Activated T-cell treated with anti-CD3 and anti-CD28 coated beads for 24 hours (primary cell): ENCODE measurements at places on chromosomes 2 and 18.

DNA sequence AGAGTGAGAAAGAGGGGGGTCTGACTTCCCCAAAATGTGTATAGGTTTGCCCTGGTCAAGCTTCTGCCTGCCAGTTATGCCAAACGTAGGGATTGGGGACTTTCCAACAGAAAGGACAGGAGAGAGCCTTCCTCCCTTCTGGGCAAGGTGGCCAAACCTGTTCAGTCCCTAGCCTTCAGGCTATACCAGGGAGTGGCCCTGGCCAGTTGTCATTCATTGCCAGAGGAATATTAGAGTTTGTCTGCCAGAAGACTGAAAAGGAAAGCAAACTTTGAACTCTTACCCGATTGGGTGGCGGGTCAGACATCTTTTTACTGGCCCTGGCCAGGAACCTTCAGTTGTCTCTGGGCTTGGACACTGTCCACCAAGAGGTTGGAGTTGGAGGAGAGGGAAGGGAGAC, 22.1 kb downstream of the RAB3GAP1 start:
- DNase-seq, result no peak

GRCh38 chr2:9704600-9704999, 73.8 kb upstream of the YWHAQ start:
- DNase-seq, result no peak

DNA sequence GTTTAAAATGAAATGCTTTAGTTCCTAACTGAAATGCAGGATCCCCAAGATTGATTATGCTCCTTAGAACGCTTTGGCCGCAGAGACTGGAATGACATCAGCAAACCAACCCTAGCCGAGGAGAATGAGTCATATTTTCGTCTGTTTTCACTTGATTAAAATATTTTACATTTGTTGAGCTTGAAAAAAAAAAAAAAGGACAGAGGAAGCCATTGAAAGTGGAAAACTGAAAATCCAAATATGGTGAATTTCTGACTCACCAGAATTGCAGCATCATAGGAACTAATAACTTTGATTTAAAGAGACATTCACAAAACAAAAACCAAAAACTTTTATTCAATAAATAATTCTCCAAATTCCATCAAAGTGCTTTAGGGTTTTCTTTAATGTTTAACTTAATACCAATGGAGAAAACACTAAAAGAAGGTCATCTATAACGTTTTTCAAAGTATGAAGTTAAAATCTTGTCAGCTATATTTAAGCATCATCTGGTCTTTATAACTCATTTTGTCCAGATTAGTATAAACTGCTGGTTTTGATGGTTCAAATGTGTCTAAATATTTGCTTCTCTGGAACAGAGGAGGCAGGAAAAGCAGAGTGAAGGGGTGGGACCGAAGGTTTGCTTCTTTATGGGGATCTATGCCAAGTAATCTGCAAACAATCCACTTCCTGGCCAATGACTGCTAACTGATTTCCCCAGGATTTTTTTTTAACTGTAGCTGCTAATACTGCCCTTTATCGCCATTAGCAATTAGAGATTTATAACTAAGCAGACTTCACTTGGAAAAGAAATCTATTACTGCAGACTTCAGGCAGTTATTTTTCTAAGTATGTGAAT, 30.9 kb upstream of the COL5A2 start:
- no peak for DNase-seq

DNA sequence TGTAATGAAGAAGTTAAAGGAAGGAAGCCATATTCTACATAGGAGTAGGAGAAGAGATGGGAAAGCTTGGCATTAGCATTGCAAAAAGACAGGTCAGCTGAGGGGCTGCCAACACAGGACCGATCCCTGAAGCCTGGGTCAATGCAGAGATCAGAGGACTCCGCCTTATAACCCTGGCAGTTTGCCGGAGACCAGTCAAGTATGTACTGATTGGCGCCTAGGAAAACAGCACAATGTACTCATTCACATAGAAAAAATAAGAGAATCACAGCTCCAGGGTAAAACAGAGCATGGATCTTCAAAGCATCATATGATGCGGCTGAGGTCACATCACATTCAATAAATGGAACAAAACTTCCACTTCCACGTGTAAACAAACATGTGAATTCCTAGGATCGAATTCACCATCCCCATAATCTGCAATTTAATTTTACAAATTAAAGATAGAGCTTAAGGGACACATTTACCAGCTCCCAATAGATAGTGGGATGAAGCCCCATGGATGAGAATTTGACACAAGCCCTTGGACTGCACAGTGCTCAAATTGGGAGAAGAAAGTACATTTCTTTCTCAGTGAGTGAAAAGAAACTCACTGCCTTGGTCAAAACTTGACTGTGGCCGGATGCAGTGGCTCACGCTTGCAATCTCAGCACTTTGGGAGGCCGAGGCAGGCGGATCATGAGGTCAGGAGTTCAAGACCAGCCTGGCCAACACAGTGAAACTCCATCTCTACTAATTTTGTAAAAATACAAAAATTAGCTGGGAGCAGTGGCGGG, 135.0 kb upstream of the KLHL14 start:
- no peak for DNase-seq

DNA sequence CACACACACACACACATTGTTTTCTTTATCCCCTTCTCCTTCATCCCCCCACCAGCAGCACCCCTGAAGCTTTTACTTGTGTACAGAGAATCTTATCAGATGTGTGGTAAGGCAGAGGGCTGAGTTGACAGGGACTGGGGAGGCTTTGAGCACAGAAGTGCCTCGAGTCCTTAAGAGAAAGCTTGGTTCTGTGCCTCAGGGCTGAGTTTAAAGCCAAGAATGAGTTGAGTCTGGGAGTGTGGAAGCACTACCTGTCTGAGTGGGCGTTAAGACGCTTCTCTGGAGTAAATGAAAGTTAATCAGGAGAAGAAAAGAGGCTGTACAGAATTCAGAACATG, 2.7 kb downstream of the ID2 start:
- DNase-seq, result peak; percentile 36

GRCh38 chr2:151033271-151034248, 228.1 kb downstream of the RBM43 start:
- DNase-seq, result no peak

- no peak for DNase-seq
Measured at GRCh38 chr2:160482673-160483072, 10.9 kb downstream of the RBMS1 start.

DNA sequence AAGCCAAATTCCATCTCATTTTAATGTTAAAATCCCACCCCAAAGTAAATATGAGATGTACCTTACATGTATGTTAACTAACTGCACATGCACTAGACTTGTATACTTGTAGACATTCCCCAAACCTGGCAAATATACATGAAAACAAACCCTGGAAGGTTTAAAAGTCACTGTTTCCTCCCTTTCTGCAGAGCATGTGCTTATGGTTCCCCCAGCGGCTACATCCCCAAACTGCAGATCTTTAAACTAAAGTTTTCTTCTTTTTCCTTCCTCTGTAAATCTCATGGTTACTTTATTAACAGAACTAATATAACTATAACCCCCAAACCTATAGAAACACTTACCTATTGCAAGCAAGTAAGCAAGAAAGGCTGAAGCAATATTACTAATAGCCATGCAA, 731.5 kb downstream of the LRP1B start:
- no peak for DNase-seq

DNA sequence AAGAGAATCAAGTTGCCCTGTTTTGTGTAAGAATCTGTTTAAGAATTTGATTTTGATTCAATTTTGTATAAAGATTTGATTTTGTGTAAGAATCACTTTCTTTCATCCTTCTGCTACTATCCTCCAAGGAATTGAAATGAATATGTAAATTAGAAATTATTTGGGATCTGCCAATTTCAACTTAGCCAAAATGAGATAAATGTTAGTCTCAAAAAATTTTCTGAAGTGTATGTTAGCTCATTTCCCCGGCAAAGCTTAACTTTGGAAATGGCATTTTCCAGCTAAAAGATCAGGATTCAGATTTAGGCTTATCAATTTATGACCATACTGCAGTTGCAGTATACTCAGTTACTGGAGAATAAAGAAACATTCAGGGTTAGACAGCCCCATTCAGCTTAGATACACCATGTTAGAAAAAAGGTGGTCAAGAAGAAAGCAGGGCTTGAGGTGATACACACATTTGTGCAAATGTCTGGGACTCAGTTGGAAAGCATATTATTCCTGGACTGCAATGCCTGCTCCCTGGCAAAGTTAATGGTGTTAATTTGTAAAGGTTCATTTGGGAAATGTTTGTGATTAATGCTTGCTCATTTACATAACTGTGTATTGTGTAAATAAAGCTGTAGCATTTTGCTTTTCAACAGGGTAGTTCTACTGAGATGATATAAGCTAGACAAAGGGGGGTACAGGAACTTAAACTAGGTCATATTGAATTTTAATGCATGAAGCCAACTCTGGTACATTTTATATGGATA, 247.8 kb upstream of the SESTD1 start:
- no peak for DNase-seq

DNA sequence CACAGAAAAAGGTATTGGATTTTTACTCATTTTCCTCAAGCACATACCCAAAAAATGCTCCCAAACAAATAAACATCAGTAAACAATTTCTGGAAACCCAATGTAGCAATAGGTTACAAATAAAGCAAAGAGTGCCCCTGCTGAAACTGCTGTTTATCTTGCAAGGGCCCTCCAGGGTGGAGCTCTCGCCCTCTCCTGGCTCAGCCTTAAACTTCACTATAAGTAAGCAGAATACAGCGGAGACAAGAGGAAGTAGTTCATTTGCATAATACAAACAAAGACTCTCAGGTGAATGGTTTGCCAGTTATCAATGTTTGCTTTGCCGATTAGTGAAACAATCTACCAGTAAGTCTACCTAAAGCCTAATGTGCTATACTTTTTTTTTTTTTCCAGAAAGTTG, 437.6 kb downstream of the DLGAP1 start:
- DNase-seq, result no peak

DNA sequence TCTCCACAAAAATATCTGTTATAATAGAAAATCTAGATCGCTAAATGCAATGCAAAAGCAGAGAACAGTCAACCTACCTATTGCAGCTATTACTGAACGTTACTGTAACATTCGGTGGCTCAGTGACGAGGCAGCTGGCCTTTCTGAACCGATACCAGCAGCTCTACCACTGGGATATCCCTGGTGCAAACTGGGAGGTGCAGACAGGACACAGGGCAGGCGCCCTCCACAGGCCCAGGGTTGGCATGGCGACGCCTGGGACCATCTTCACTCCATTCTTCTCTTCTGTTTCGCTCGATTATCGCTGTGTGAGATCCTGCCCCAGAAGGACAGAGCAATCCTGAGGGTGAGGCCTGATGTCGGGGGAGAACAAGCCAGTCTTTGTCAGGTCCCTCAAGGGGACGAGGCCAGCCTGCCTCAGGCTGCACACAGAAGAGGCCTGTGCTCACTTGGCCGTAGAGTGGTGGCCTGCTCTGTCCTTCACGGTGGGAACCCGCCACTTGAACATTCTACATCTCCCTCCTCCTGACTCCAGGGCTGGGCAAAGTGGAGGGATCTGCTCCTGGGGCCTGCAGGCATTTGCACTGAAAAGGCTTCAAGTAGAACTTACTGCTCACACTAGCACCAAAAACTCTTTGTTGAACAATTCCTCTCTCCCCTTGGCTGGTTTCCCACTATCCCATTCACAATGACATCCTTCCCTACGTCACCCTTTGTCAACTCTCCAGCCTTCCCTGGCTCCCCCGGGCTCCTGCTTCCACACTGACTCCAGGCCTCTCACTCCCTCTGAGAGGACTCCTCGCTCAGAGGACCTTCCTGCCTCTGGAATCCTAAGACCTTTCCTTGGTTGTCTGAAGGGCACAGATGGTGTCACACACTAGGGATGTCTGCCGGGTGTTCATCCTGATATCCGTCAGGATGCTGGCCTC, 49.7 kb downstream of the CYRIA start:
- DNase-seq, result no peak

DNA sequence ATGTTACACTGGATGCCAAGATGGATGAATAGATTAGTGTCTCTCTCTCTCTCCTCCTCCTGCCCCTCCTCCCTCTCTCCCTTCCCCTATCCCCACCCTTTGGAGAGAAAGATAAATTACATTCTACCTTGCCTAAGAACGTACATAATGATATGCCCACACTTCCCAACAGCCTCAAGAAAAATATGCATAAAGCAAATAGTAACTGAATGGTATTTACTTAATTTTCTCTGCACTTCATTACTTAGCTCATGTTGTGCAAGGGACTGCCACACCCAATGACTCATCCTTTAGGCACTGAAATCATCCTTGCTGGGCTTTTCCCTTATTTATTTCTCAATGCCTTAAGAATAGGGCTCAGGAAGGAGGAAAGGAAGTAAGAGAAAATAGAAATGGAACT, 137.3 kb upstream of the PID1 start:
- DNase-seq, result no peak

- no peak for DNase-seq
Measured at GRCh38 chr18:55841314-55841713, 253.3 kb upstream of the TCF4 start.

GRCh38 chr2:143157418-143157817, 28.2 kb downstream of the ARHGAP15 start:
- DNase-seq, result no peak

GRCh38 chr2:142306131-142306530, 175.3 kb upstream of the LRP1B start:
- DNase-seq, result no peak

- no peak for DNase-seq
Measured at GRCh38 chr18:70405052-70405451, 116.2 kb downstream of the SOCS6 start.

- DNase-seq, result no peak
Measured at GRCh38 chr18:8424917-8425725, 184.1 kb upstream of the RAB12 start.

DNA sequence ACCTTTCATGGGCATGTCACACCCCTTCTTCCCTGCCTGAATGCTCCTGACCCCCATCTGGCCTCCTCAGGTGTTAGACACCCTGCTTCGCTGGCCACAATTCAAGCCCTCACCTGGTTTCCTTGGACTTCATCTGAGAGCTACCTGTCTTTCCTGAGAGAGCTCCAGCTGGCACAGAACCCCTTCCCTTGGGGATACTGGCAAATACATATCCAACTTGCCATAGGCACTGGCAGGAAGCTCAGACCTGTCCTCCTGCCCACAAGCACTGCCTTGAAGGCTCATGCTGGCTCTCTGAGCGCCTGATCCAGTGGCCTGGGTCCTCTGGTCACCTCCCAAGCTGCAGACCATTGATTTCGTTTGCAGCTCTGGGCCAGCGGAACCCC, 74.1 kb upstream of the MAP4K3 start:
- DNase-seq, result no peak

DNA sequence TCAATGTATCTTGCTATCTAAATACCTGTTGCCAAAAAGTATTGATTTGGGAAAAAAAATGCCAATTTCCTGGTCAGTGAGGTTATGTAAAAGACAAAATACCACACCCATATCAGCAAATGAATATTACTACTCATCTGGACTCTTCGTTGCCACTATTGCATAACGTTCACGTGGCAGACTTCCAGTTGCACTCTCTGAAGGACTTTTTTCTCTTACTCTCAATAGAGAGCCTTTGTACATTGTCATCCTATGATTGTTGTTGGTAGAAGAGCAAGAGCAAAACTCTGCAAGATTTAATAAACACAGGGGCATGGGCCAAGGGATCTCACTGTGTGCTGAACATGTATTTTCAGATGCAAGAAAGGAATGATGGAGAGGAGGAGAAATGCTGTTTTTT, 689.8 kb downstream of the MBD2 start:
- DNase-seq, result no peak
